T-helper 17 cell (primary cell): ENCODE measurements at places on chromosomes 7 and 10. TPM values are rescaled to one million over a fixed set of nuclear protein-coding genes. Genes with fewer than 3 reads are reported as not detected.

- peaks cover 8% of the 10 kb centered on the region for H3K36me3 ChIP-seq
- H3K27me3 ChIP-seq: no peaks in the 10 kb centered on the region
- H3K4me1 ChIP-seq: peaks cover 4% of the 10 kb centered on the region
- no peak overlapping the region for H3K4me3 ChIP-seq
Measured at GRCh38 chr7:27547401-27547800, 115.3 kb downstream of the HIBADH start.

- H3K36me3 ChIP-seq: peaks cover 3% of the 10 kb centered on the region
- H3K4me1 ChIP-seq: no peaks in the 10 kb centered on the region
- H3K4me3 ChIP-seq: no peak overlapping the region
- DNase-seq: no peak
Measured at GRCh38 chr10:125520968-125521367, 162.0 kb downstream of the TEX36 start.

GRCh38 chr10:30583778-30584415 lies 45.7 kb downstream of the LYZL2 start:
- peaks cover 18% of the 10 kb centered on the region for H3K27me3 ChIP-seq
- H3K4me1 ChIP-seq: peaks cover 6% of the 10 kb centered on the region
- no peak for DNase-seq
- peak overlapping the region; percentile 53 for H3K27ac ChIP-seq
- peak overlapping the region; percentile 82 for H3K4me3 ChIP-seq

DNA sequence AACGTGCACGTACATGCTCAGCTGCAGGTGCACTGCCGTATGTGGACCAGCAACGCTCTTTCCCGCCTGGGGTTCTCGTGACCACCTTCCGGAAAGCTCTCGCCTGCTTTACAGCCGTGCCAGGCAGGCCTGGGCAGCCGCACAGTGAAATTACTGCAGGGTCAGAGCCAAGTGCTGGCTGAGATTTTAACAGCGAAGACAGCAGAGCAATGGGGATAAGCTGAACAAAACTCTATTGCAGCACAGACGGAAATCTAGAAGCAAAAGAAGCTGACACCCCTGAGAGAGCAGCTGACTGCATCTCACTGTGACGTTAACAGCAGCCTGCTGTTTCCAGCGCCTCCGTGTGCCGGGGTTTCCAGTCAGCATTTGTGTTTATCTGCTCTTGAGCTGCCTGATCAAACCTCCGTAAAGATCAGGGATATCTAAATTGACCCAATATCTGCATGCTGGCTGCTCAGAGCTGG lies 179.0 kb downstream of the DIP2C start:
- no peak overlapping the region for H3K27ac ChIP-seq
- H3K36me3 ChIP-seq: no peaks in the 10 kb centered on the region
- peaks cover 13% of the 10 kb centered on the region for H3K27me3 ChIP-seq
- DNase-seq: no peak

DNA sequence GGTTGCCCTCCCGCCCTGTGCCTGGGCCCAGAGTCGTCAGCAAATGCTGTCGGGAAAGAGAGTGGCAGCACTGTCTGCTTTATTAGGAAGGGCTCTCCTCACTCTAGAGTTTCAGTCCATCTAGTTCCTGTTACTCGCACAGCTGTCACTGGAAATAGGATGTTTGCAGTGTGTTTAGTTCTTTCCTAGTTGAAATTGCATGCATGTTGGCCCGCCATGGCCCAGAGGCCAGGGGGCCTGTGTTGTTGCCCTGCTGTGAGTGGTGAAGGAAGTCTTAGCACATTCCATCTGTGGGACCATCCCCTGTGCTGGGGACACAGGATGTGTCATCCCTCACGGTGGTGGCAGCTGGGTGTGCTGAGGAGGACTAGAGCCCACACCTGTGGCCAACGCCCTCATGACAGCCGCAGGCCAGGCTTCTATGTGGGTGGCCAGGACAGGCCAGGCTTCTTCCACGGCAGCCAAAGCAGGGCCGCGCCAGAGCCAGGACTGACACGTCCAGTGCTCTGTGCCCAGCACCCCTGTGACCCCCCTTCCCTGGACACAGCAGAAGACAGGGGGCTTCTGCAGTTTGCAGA lies 45.4 kb downstream of the ZNF467 start:
- H3K4me1 ChIP-seq: peaks cover 3% of the 10 kb centered on the region
- no peak overlapping the region for H3K27ac ChIP-seq

DNA sequence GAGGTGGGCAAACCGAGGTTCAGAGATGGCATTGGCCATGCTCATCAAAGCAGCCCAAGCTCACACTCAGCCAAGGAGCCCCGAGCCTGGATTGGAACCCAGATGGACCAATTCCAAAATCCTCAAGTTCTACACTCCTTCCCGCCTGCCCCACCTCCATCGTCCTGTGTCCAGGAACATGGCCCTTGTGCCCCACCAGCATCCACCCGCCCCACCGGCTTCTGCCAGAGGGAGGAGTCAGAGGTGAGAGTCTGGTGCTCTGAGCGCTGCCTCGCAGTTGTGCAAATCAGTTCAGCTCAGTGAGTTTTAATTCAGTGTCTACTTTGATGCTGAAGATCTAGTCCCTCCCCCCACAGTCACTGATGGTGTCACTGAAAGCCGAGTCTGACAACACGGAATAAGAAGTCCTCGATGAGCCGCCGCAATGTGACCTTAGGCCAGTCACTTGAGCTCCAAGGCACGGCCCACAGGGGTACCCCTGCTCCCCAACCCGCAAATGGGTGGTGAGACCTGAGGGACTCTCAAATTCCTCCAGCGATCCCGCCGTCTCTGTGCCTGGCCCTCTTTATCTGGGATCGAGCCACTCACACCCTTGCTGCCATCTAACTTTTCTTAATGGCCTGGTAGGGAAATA lies 26.3 kb downstream of the PRKAG2 start:
- peak overlapping the region; percentile 72 for H3K27ac ChIP-seq
- no peak for DNase-seq
- H3K4me1 ChIP-seq: peaks cover 26% of the 10 kb centered on the region
- H3K36me3 ChIP-seq: no peaks in the 10 kb centered on the region

- H3K27ac ChIP-seq: no peak overlapping the region
- no peak for DNase-seq
- H3K36me3 ChIP-seq: peaks cover 2% of the 10 kb centered on the region
- peaks cover 36% of the 10 kb centered on the region for H3K27me3 ChIP-seq
- H3K4me3 ChIP-seq: no peak overlapping the region
Measured at GRCh38 chr10:78212060-78212785, 178.6 kb downstream of the RPS24 start.

- no peak overlapping the region for H3K27ac ChIP-seq
- DNase-seq: no peak
- no peak overlapping the region for H3K4me3 ChIP-seq
- no peaks in the 10 kb centered on the region for H3K4me1 ChIP-seq
Measured at GRCh38 chr7:47809387-47809786, 138.9 kb downstream of the PKD1L1 start.

DNA sequence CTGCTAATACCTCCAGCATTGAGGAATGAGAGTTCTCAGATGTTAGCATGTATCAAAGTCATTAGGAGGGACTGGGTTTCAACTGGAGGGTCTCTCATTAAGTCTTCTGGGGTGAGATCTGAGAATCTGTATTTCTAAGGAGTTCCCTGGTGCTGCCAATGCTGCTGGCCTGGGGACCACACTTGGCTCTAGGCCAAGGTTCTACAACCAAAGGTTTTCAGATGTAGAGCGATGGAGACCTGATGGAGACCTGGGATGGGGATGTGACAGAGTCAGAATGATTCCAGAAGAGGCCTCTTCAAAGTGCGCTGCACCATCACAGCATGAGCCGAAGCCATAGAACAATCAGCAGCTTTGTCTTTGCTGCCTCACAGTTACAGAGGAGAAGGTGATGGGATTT lies 27.2 kb downstream of the ST8SIA6 start:
- H3K27ac ChIP-seq: peak overlapping the region; percentile 94
- no peak for DNase-seq
- peaks cover 15% of the 10 kb centered on the region for H3K27me3 ChIP-seq
- H3K4me1 ChIP-seq: peaks cover 76% of the 10 kb centered on the region

Gene CTAGE8
- total RNA-seq: 1.6 TPM
